Caco-2 (cell line): ENCODE measurements at places on chromosomes 2 and 18.

GRCh38 chr2:160332318-160332717, 132.2 kb upstream of the ITGB6 start:
- DNase-seq, result no peak

DNA sequence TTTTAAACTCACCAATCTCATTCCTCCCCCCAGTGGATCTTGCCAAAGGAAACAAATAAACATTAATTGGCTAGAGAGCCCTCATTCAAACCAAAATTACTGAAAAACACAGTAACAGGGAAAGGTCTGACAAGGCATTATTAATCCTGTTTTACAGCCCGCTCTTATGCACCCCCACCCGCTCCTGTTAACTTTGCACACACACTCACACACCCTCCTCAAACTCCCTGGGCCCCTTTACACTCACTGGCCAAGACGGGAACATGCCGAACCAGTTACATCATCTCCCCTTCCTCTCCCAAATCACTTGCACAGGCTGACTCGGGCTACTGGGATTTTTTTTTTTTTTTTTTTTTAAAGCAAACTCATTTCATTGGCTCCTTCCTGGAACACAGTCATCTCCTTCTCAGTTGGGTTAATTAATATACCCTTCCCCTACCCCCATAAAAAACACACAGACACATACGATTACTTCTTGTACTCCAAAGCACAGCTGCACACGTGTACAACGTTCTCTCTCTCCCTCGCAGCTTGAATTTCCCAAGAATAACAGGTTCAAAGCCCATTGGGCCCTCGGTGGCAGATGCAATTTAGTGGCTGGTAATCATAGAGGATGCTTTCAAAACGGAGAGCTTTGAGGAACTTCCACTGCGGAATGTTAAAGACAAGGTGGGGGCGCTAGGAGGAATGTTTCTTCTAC, 31.8 kb downstream of the KLF7 start:
- peak; percentile 18 for DNase-seq

DNA sequence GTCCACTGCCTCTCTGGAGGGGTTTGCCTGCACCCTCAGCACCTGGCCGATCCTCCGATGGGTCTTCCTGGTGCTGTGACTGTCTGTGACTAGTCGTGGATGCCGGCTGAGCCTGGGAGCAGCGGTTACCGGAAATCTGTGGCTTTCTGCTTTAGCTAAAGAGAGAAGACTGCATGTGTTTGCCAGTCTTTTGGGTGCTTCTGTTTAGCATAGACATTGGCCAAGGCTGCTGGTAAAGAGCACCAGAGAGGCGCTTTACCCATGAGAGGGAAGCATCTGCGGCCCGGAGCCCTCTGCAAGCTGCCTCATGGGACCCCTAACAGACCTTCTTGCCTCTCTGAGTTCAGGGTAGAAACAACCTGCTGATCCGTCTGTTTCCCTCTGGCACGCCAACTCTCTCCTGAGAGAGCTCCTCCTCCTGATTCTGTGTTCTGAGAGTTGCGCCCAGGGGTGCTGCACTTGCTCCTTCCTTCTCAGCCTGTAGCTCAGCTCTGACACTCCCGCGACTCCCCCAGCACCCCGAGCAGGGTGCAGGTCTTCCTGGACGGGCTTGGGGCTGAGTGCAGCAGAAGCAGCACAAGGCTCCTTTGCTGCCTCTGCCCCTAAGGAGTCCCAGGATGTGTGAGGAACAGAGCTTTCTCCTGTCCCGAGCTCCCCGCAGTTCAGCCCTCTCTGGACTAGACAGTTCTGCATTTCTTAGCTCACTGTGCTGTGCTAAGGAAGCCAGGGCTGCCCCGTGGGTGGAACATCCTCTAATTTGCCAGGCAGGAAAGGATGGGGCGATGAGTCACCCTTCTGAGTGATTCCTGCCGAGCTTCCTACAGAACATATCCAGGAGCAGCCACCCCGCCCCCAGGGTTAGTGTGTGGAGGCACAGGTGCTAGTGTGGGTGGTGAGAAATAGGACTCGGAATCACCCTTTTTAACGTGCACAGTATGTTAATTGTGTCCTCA, 203.2 kb downstream of the SH3RF3 start:
- DNase-seq, result no peak

GRCh38 chr2:1487758-1488157, 74.5 kb downstream of the TPO start:
- DNase-seq, result no peak

- no peak for DNase-seq
These were observed 74.6 kb downstream of the AFF3 start for GRCh38 chr2:100067784-100068183.

- no peak for DNase-seq
These were observed 804.8 kb upstream of the ZEB2 start for GRCh38 chr2:145324748-145325147.

- DNase-seq, result no peak
These were observed 66.0 kb upstream of the CCDC85A start for GRCh38 chr2:56117764-56118163.

GRCh38 chr2:25320077-25320476, 21.6 kb downstream of the DNMT3A start:
- no peak for DNase-seq

DNA sequence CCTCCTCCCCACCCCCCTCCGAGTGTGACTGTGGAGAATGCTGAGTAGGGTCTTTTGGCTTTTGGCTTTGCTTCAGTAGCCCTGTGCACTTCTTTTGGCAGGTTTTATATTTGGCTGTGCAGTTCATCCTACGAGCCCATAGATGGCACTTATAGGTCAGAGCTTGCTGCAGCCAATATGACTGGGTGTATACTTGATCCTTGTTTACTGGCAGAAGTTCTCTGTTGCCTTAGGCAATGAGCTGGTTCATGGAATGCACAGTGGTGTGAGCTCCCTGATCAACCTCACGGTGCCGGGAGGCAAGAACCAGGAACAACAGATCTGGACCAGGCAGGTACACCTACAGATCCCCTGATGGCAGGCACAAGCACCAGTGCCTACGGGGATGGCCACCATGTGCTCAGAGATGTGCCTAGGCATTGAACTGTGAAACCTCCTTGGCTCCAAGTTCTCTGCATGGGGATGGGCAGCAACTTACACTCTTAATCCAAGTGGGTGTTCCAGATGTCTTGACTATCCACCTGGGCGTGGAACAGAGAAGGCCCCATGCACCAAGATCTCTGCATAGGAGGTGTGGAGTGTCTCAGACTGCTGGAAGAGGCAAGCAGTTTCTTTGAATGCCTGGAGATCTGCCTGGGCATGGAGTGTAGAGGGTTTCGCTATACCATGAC, 190.4 kb downstream of the KIAA1328 start:
- DNase-seq, result peak; percentile 31

DNA sequence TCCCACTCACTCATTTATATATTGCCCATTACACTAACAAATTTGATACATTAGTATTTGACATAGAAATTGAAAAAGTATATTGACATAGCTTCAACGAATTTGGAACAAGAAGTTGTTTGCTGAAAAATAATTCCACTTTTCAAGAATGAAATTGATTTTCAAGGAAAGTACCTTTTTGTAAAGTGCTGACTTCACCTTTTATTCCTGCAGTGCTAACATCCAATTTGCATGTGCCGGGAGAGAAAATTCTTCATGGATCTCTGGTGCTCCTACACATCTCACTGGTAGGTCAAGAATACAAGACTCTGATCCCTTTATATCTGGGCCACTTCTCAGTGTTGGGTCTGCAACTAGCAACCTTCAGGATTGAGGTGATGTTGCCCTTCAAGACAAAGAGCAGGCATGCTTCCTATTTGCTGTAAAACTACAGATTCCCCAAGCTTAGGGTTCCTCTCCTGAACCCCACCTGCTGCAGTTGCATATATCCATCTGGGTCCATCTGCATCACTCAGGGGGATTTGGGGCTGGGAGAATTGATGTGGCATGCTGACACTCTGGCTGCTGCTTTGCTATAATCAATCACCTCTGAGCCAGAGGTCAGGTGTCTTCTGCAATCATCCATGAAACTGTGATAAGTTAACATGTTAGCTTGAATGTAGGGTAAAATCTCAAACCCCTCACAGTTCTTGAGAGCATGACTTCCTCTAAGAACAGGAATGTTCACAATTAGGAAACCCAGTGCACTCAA, 108.4 kb upstream of the TTN start:
- no peak for DNase-seq
